ENCODE measurements at places on chromosomes 11 and 22.

- DNase-seq = no peak
Measured at GRCh38 chr11:76738618-76739240, 44.4 kb upstream of the TSKU start.

- no peak for DNase-seq
Measured at GRCh38 chr11:59417023-59417422, 9.2 kb downstream of the OR5A2 start.

DNA sequence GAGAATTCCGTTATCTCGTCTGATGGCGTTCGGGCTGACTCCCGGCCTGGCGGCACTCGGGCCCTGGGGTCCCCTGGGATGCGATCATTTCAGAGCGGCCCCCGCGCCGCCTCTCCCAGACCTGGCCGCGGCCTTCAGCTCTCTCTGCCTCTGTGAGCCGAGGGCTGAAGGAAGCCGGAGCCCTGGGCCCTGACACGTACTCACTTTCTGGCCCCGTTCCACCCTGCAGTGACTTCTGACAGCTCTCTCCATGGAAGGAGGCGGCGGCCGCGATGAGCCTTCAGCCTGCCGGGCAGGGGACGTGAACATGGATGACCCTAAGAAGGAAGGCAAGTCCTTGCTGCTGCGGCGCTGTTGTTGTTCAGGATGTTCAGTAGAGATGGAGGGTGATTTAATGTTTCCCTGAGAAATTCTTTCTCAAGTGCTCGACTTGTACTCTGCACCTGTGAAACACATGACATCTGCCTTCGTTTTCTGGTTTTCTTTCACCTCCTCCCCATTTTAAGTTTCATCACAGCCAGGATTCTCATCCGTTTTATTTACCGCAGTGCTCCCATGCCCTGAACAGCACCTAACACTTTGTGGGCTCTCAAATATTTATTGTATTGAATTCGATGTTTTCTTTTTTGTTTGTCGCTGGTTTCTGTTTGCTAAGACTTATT, 612 bp downstream of the GTSE1 start:
- DNase-seq = peak; percentile 34

DNA sequence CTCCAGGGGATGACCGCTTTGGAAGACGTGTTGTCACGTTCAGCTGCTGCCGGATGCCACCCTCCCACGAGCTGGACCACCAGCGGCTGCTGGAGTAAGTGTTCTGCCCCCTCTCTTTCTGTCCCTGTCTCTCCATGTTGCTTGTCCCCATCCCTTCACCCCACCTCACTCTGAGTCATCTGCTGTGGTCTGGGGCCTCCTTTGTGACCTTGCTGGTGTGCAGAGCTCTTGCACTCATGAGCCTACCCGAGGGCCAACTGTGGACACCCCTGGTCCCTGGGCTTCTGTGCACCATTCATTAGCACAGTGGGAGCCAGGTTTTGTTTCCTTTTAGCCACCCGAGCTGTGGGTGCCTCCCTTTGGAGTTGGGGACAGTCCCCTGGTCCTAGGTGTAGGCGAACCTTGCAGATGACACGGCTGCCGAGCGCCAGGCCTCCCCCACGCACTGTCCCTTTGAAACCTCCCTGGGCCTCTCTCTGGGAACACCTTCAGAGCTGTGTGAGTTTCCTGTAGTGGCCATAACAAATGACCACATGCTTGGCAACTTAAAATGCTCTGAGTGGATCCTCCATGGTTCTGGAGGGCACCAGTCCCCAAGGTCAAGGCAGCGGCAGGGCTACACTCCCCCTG, 49.8 kb downstream of the ARHGAP8 start:
- DNase-seq = no peak

- peak; percentile 82 for DNase-seq
Measured at GRCh38 chr22:37484480-37485394, 1.4 kb downstream of the MFNG start.

GRCh38 chr22:49692499-49693225, 135.0 kb downstream of the BRD1 start:
- DNase-seq = no peak

DNA sequence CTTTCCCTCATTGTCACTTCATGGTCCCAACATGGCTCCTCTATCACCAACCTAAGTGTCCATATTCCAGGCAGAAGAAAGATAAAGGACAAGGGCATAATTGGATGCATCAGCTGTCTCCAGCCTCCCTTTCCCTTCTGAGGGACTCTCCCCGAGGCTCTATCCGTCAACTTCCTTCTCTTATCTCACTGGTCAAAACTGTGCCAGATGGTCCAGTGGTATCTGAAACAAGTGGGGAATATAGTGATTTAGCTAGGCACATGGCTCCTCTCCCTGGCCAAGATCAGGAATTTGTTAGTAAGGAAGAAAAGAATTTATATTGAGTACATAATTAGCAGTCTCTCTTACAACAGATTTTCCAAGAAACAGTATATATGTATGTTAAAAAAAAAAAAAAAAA, 12.6 kb upstream of the SPON1 start:
- DNase-seq = no peak

DNA sequence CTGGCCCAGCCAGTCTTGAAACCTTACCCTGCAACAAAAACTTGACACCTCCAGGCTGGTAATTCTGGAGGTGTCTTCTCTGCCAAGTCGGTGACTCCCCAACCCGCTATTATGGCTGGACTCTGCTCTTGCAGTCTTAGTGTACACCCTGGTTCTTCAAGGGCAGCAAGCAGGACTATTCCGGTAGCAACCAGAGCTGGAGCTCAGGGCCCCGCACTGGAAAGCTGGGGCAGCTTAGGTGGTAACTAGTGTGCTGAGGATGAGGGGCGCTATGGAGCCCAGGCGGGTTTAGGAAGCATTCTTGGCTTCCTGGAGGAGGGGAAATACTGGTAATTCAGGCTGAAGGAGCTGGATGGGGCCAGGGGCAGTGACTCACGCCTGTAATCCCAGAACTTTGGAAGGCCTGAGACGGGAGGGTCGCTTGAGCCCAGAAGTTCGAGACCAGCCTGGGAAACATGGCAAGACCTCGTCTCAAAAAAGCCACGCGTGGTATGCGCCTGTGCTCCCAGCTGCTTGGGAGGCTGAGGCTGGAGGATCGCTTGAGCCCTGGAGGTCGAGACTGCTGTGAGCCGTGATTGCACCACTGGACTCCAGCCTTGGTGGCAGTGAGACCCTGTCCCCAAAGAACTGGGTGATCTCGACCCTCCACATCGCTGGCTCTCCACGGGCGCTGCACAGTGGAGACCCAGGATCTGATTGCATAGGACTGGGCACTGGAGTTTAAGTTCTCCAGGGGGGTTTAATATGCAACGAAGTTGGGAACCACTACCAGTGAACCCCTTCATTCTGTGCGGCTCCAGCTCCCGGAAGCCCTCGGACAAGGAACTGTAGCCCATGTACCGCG, 10.6 kb upstream of the AIFM3 start:
- no peak for DNase-seq

GRCh38 chr11:102470251-102470650, 17.7 kb upstream of the TMEM123 start:
- DNase-seq = no peak

DNA sequence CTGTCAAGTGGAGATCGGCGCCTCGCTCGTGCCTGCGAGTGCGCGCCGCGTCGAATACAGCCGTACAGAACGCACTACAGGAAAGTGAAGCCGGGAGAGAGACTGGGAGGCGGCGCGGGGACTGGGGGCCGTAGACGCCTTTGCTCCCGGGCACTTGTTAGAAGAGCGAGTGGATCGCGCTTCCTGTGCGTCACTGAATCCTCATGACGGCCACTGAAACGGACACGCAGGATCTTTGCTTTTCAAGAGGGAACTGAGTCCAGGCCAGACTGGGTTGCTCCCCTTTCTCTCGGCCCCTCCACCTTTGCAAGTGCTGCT, 314 bp downstream of the RIC8A start:
- no peak for DNase-seq

DNA sequence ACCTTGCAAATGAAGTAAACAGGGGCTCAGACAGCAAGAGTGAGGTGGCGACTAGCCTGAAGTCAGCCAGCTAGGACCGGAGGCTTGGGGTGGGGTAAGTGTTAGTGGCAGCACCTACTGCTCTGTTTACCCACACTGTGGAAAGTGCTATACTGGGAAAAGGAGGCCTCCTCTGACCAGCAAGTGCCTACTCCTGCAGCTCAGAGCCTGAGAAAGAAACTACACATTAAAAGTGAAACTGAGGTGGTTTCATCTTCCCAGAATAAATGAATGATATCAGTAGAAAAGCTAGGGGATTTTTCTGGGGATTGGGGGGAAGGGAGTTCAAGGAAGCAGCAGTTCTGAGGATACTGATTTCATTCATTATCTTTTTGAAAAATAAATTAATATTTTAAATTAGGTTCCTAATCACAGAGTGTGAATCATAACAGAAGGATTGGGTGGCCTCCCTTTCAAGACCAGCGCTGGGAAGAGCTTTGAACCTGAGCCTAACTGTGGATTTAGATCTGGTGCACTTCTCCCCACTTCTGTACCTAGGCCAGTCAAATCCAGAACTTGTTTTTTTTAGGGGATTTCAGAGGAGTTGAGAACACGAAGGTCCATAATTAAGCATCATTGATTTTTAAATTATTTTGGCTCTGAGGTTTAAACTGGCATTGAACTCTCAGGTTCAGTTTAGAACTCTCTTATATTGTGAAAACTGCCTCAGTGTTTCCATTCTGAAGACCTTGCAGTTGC, 48.1 kb upstream of the GRAMD1B start:
- peak; percentile 68 for DNase-seq

DNA sequence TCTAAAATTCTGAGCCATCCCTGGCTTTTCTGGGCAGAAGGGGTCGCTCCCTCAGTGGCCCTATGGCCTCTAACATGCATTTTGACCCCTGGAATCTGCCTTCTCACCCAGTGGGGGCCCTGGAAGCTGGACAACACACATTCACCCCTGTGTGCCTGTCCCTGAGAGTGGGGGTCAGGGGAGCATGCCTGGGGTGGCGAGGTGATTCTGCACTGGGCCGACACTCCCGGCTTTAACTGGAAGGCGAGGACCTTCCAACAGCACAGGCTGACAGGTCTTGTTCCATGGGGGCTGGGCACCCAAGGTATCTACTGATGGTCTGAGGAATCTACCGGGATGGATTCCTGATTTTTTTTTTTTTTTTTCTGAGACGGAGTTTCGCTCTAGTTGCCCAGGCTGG, 10.7 kb downstream of the PPM1F start:
- DNase-seq = no peak

- no peak for DNase-seq
Measured at GRCh38 chr11:60718524-60719316, 5.8 kb upstream of the MS4A18 start.

DNA sequence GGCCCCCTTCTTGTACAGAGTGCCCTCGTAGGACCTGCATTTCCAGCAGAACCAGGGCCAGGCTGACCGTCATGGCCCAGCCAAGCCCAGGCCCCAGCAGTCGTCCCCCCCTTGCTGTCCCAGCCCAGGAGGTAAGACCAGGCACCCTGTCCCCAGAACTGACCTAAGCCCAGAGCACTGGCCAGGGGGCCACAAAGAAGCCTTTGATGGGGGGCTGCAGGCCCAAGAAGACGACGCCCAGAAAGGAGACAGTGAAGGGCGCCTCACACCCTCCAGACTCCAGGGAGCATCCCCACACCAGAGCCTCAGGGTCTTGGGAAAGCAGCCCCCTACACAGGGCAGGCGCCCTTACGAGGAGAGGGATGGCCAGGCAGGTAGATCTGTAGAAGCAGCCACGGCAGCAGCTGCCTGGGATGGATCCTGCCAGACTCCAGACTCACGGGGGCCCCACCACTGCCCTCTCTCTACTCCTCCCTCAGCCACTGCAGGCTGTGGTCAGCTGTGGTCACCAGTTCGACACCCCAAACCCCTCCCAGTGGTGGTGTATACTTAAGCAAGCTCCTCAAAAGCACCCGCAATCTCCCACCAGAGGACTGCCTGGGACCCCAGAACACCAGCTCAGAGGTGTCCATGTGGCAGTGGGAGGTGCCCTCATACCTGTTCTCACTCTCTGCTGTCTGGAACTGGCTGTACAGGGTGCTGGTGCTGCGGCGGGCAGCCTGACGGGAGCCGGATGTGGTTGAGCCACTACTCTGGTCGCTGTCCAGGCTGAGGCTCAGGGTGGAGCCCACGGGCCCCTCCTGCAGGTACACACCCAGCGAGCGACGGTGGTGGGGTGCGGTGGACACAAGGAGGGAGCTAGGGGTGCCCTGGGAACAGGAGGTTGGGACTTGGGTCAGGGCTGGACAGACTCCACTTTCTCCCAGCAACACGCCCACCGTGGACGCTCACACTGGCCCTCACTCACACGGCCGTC, 27.0 kb downstream of the SBF1 start:
- DNase-seq = no peak

DNA sequence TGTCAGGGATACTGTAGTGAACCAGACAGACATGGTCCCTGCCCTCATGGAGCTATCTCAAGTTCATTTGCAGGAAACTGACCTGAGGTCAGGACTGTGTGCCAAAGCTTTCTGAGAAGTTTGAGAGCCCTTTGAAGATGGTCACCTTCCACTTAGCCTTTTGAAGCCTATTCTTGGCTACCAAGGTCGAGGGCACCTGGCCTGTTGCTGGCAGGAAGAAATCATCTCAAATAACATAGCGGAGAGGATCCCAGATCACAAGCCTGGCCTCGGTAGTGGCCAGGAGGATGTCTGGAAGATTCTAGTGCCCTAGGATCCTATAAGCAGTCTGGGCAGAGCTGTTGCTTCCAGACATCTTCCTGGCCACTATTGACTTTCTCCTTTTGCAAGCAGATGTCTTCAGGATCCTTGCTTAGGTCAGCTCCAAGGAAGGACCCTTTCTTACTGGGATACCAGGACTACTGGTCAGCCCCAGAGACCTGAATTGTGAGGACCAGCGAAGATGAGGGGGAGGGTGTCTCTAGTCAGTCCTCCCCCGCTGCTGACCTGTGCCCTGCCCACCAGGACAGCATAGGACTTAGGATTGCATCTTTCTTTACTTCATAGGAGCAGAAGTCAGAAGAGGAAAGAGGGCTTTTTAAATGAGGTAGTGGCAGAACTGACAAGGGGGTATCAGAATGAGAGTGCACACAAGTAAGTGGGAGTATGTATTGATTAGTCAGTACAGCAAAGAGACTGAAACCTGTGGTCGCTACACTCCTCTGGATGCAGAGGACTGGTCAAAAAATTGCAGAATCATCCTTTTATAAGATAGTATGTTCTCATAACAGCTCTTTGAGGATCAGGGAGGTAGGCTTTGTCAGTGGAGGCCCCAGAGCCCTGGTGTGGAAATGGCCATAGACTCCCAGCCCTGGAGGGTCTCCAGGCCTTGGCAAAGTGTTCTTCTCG, 94.8 kb downstream of the TEAD1 start:
- DNase-seq = no peak

DNA sequence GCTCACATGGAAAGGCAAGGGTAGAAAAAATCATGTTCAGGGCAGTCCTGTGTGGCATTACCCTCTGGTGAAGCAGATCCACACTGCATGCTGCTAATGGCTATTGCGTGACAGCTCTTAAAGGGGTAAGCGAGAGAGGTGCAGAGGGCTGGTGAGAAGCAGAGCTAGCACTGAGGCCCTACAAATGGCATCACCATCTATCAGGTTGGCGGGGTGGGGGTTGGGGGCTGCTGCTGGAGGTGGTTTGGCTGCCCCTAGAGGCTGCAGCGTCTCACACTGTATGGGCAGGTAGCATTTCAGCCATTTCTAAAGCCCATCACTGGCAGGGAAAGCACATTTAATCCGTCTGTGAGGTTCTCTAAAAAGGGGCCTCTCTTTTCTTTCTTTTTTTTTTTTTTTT, 16.9 kb upstream of the TMA7B start:
- peak; percentile 72 for DNase-seq

- DNase-seq = no peak
Measured at GRCh38 chr11:85758026-85758425, 52.9 kb downstream of the SYTL2 start.
